Cardiac muscle cell (in vitro differentiated cells and primary cell): ENCODE measurements at places on chromosomes 7 and 10. TPM values are rescaled to one million over a fixed set of nuclear protein-coding genes. Genes with fewer than 3 reads are reported as not detected.

DNA sequence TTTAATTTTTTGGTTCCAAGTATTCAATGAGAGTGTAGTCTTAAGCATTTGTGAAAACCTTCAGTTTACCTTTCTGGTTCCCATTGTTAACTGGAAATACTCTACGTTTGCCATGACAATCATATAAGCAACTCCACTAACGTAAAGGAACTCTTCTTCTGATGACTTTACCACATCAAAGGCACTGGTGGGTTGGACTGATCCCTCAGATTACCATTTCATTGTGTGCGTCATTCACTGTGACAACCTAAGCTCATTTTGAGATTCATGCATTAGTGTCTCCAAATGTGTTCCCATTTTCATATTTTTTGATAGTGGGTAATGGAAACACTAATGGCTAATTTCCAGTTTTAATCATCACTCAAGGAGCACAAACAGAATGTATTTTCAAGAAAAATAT lies 119.9 kb upstream of the COL1A2 start:
- DNase-seq = no peak
- H3K27me3 ChIP-seq = no peaks in the 10 kb centered on the region
- no peaks in the 10 kb centered on the region for H3K36me3 ChIP-seq
- H3K4me3 ChIP-seq = no peak overlapping the region

DNA sequence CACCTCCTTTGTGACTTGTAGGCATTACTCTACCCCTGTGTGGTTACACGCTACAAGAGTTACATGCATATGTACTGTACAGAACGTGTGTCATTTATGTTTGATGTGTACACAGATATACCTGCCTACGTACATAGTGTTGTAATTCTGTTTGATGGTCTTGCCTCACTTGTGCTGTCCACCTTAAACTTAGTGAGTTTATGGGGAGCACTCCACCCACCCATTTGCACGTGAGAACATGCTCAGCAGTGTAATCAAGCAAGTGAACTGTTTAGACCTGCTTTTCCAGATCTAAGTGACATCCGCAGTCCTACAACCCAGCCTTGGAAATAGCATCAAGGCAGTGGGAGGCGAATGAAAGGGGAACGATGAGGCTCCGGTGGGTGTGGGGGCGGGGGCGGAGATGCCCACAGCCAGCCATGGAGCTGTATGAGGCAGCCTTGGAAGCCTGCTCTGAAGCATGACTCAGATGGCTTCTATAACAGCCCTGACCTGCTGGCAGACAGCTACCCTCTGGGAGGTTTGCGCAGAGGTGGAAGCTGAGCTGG lies 52.1 kb downstream of the SUFU start:
- H3K4me1 ChIP-seq = no peaks in the 10 kb centered on the region
- no peak overlapping the region for H3K27ac ChIP-seq
- H3K27me3 ChIP-seq = no peaks in the 10 kb centered on the region
- DNase-seq = peak; percentile 63

DNA sequence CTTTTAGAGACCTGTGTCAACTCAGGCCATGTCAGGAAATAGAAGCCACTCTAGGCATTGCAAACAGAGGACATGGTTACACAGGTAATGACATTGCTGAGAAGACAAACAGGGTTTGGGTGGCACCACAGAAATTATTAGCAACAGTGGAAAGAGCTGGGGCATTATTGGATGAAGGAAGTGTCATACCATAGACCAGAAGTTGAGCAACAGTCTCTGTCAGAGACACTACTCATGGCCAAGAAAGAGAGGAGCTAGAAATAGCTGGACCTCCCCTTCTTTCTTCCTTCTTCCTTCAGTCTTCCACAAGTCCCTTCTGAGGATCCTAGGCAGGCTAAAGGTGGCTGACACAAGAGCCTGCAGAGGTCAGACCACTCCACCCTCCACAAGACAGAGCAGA lies 4.2 kb upstream of the LIPA start:
- peaks cover 3% of the 10 kb centered on the region for H3K4me1 ChIP-seq
- no peaks in the 10 kb centered on the region for H3K27me3 ChIP-seq
- no peak for DNase-seq
- no peak overlapping the region for H3K4me3 ChIP-seq
- H3K27ac ChIP-seq = no peak overlapping the region

DNA sequence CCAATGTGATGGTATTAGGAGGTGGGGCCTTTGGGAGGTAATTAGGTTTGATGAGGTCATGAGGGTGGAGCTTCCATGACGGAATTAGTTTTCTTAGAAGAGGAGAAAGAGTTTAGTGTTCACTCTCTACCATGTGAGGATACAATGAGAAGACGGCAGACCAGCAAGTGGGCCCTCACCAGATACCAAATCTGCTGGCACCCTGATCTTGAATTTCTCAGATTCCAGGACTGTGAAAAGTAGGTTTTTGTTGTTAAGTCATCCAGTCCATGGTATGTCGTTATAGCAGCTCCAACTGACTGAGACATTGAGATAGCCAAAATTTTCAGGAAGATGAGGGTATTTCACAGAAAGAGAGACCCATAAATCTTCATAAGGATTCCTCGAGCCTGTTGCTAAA lies 3.6 kb upstream of the TMEM196 start:
- no peak overlapping the region for H3K4me3 ChIP-seq
- no peaks in the 10 kb centered on the region for H3K36me3 ChIP-seq
- no peak overlapping the region for H3K27ac ChIP-seq
- H3K4me1 ChIP-seq = no peaks in the 10 kb centered on the region
- DNase-seq = no peak

- no peaks in the 10 kb centered on the region for H3K27me3 ChIP-seq
- H3K36me3 ChIP-seq = peaks cover 9% of the 10 kb centered on the region
- H3K27ac ChIP-seq = no peak overlapping the region
- peak; percentile 21 for DNase-seq
Measured at GRCh38 chr7:138890499-138891445, 90.4 kb downstream of the KIAA1549 start.

GRCh38 chr7:600149-601035 lies 80.7 kb upstream of the PDGFA start:
- H3K4me3 ChIP-seq = no peak overlapping the region
- DNase-seq = no peak

DNA sequence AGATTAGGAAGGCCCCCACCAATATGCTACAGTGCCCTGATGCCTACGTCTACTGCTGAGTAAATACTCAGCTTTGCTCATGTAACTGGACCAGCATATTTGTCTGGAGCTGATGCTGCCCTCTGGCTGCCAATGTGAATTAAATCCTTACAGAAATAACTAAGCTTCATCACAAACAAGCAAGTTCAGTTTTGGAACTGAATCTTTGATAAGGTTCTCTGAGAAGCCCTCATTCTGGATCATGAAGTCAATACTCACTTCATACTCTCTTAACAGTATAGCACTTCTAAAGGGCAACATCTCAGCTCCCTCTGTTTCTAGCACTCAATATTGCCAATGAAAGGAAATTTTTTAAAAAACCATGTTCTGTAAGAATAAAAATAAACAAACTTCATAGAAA lies 246.7 kb downstream of the ETV1 start:
- H3K27me3 ChIP-seq = no peaks in the 10 kb centered on the region
- H3K4me1 ChIP-seq = peaks cover 14% of the 10 kb centered on the region
- no peaks in the 10 kb centered on the region for H3K36me3 ChIP-seq
- no peak overlapping the region for H3K27ac ChIP-seq

DNA sequence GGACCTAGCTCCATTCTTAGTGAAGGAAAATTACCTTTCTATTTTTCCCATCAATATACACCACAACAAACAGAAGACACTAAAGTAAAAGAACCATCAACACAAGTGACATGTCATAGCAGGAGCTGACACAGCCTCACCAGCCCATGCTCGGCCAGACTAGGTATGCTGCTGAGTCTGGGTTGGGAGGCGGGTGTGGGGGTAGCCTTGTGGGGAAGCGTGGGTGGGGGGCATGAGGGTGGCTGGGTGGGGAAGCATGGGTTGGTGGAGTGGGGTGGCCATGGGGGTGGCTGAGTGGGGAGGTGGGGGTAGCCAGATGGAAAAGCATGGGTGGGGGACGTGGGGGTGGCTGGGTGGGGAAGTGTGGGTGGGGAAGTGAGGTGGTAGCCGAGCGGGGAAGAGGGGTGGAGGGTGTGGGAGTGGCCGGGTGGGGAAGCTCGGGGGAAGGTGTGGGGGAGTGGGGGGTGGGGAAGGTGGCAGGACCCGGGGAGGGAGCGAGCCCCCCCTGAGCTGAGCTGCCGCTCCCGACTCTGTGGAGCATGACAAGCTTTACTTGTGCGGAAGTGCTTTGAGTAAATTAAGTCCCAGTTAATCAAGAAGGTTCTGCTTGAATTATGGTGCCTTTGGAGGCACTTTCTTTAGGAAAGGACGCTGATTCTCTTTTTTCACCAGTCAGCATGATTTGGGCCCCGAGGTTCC lies 294.6 kb upstream of the ZNF32 start:
- H3K27me3 ChIP-seq = no peaks in the 10 kb centered on the region
- no peak overlapping the region for H3K4me3 ChIP-seq

GRCh38 chr7:114988755-114989375 lies 67.0 kb downstream of the MDFIC start:
- no peak overlapping the region for H3K27ac ChIP-seq
- H3K4me3 ChIP-seq = no peak overlapping the region
- no peaks in the 10 kb centered on the region for H3K36me3 ChIP-seq
- DNase-seq = peak; percentile 82
- H3K4me1 ChIP-seq = no peaks in the 10 kb centered on the region

- no peaks in the 10 kb centered on the region for H3K4me1 ChIP-seq
- DNase-seq = no peak
- peaks cover 16% of the 10 kb centered on the region for H3K27me3 ChIP-seq
- no peak overlapping the region for H3K4me3 ChIP-seq
Measured at GRCh38 chr10:9023206-9023605, 968.7 kb downstream of the GATA3 start.

- no peak overlapping the region for H3K4me3 ChIP-seq
- peaks cover 4% of the 10 kb centered on the region for H3K36me3 ChIP-seq
- DNase-seq = no peak
- no peaks in the 10 kb centered on the region for H3K27me3 ChIP-seq
Measured at GRCh38 chr10:28561531-28561930, 28.6 kb downstream of the WAC start.

DNA sequence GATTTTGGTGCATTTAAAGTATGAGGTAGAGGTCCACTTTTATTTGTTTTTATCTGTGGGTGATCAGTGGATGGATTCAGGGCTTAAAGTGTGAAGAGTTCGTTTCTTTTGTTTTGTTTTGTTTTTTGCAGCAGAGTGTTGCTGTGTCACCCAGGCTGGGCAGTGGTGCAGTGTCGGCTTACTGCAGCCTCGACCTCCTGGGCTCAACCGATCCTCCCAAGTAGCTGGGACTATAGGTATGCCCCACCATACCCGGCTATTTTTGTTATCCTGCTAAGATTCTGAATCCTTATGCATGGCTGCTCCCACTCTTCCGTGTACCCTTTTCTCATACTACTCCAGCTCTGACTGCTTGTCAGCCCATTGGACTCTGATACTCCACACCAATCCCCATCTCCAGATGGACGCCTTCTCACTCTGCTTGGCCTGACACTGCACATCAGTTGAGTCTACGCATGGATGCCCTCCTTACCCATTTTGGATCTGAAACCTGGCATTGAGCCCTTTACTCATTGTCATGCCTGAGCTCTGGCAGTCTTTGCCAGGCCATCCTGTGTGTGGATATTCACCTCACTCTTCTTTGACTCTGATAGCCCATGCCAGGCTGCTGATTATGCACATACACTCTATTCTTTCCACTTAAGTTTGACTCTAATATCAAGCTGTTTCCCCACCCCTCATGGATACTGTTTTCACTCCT lies 119.5 kb downstream of the CCSER2 start:
- no peaks in the 10 kb centered on the region for H3K4me1 ChIP-seq
- no peak overlapping the region for H3K27ac ChIP-seq
- no peak overlapping the region for H3K4me3 ChIP-seq
- H3K27me3 ChIP-seq = no peaks in the 10 kb centered on the region
- no peak for DNase-seq

- H3K27me3 ChIP-seq = no peaks in the 10 kb centered on the region
- no peaks in the 10 kb centered on the region for H3K4me1 ChIP-seq
- H3K36me3 ChIP-seq = peaks cover 2% of the 10 kb centered on the region
- no peak for DNase-seq
- no peak overlapping the region for H3K4me3 ChIP-seq
Measured at GRCh38 chr7:105452085-105452484, 63.4 kb upstream of the SRPK2 start.

DNA sequence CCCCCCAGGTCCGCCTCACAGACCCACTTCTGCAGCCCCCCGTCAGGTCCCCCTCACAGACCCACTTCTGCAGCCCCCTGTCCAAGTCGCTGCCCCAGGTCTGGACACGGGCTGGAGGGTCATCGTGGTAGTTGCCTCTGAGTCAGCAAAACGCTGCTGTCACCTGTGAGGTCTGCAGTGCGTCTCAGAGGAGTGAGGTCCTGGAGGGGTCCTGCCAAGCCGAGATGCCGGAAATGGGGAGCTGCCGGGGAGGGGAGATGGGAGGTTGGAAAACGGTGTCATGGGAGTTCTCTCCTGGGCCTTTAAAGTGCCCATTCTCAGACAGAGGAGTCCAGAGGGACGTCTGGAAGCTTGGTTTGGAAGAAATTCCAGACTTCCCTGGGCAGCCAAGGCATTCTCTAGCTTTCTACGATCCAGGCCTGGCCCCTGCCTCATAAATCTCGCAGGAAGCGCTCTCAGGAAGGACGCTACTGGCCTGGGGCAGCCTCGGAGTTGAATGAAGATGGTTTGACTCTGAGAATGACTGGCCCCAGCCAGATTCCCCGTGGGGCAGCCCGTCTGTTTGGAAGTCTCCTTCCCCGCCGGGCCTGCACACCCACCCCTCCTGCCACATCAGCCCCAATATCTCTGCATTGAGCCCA lies 38.7 kb downstream of the CALML3 start:
- H3K36me3 ChIP-seq = no peaks in the 10 kb centered on the region
- H3K4me3 ChIP-seq = no peak overlapping the region
- no peaks in the 10 kb centered on the region for H3K27me3 ChIP-seq
- peaks cover 24% of the 10 kb centered on the region for H3K4me1 ChIP-seq
- peak overlapping the region; percentile 40 for H3K27ac ChIP-seq
- peak; percentile 18 for DNase-seq

GRCh38 chr10:5291501-5292195 lies 73.1 kb upstream of the UCN3 start:
- no peak overlapping the region for H3K27ac ChIP-seq
- H3K27me3 ChIP-seq = no peaks in the 10 kb centered on the region
- no peak overlapping the region for H3K4me3 ChIP-seq
- DNase-seq = no peak
- H3K36me3 ChIP-seq = no peaks in the 10 kb centered on the region

GRCh38 chr10:93745408-93746065 lies 12.2 kb upstream of the LGI1 start:
- H3K4me3 ChIP-seq = no peak overlapping the region
- H3K27ac ChIP-seq = no peak overlapping the region
- DNase-seq = peak; percentile 30
- peaks cover 6% of the 10 kb centered on the region for H3K4me1 ChIP-seq

- no peak overlapping the region for H3K4me3 ChIP-seq
- peaks cover 19% of the 10 kb centered on the region for H3K4me1 ChIP-seq
- no peak overlapping the region for H3K27ac ChIP-seq
- no peaks in the 10 kb centered on the region for H3K36me3 ChIP-seq
- H3K27me3 ChIP-seq = no peaks in the 10 kb centered on the region
- DNase-seq = no peak
Measured at GRCh38 chr10:119241066-119241465, 33.7 kb downstream of the GRK5 start.

The VPS37D gene
- 31.0 and 32.0 TPM in 2 replicates for total RNA-seq

The OR2A5 gene
- not detected in 2 replicates for total RNA-seq

The WDR86 gene
- 71.8 and 130 TPM in 2 replicates for total RNA-seq

The AKR1D1 gene
- total RNA-seq = 0.28 TPM in 1 of 2 replicates, not detected in the other

The DNAJC30 gene
- 9.9 and 10.1 TPM in 2 replicates for total RNA-seq

The COBL gene
- total RNA-seq = 0.69 and 0.70 TPM in 2 replicates
